ENCODE measurements at places on chromosomes 2 and 18.

- no peak for DNase-seq
Observed at GRCh38 chr2:237490009-237490711, 3.1 kb downstream of the MLPH start.

- no peak for DNase-seq
Observed at GRCh38 chr18:79718878-79719477, 39.4 kb downstream of the CTDP1 start.

DNA sequence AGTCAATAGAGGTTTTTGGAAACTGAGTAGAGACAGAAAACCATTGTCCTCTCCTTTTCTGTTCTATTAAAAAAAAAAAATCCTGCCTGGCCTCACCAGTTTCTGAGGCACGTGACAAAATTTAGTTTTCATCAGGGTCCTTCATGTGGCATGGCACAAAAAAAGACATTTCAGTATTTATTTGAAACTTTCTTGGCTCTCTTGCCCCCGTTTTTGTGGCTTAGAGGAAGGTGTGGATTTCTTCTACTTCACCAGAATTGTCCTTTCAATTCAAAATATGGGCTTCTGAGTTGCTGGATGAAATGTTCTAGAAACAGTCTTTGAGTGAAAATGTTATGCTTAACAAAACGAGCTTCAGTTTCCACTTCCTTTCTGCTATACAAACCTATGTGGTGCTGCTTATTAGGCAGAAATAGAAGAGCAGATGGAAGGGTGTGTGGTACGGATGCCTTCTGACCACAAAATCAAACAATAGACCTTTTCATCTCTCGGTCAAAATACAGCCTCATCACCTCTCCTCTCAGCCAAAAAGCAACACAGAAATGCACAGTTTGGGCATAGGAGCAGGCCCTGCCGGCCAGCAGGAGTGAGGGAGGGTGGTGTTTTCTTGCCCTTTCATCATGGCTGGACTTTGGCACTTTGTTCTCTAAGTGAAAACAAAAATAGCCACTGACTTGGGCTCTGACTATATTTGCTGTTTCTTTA lies 89.2 kb downstream of the SH3RF3 start:
- no peak for DNase-seq

DNA sequence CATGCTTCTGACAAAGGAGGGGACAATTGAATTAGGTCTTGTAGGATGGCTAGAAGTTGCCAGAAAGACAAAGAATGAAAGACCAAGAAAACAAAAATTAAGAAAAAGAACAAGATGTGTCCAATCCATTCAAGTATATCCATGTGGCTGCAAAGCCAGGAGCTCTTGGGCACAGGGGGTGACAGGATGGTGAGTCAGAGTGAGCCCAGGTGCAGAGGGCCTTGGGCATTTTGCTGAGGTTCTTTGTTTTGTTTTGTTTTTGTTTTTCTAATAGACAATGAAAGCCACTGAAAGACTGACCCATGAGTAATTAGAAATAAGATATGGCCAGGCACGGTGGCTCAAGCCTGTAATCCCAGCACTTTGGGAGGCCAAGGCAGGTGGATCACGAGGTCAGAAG lies 104.6 kb upstream of the KLHL29 start:
- no peak for DNase-seq

- DNase-seq, result no peak
Observed at GRCh38 chr18:36402765-36403396, 105.4 kb downstream of the FHOD3 start.

DNA sequence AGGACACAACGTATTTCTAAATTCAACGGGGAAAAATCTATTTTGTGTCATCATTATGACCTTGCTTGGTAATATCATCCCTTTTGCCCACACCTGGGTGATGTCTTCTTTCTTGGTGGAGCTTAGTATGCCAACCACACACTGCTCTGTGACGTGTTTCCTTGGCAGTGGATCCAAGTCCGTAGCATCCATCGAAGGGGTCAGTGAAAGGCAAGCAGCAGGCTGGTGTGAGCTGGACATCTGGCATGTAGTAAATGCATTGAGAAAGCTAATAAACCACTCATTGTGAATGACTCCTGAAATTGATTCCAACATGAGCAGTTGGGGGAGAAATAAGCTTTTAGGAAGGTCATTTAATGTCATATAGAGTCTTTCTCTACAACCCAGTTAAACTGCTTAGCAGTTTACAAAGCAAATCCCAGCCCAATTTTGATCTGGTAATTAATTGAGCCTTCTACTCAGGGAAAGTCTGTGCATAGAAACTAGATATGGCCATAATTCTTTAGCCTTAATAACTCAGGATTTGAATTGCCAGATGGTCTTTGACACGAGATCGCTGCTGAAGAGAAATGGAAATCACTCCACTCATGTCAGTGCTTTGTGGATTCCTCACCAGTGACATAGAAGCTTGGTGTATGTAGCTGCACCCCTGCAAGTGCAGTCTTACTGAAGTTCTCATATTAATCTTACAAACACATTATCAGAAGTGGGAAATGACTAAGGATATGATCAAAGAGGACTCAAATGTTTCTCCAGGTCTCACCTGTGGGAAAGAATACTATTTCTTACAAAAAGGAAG lies 494.8 kb downstream of the CMPK2 start:
- no peak for DNase-seq

- no peak for DNase-seq
Observed at GRCh38 chr2:208253600-208254117, 1.2 kb downstream of the IDH1 start.

DNA sequence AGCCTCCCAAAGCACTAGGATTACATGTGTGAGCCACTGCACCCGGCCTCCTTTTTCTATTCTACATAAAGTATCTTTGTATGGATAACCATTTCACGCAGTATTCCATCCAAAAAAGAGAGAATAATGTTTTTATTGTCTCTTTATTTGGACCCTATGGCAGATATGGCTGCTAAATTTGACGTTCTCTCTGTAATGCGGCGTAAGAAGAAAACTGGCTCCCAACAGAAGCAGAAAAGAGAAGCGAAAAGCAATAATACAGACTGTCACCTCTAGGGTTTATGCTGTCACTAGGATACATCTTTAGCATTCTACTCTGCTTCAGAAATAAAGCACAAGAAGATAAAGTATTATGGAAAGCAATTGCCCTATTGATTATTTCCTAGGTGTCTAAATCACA lies 55.9 kb downstream of the FN1 start:
- no peak for DNase-seq

GRCh38 chr2:71646028-71646427 lies 192.7 kb downstream of the DYSF start:
- no peak for DNase-seq

All from activated T-helper 1 cell treated with Interleukin-2 at 50 U/mL for 16 hours (primary cell).